ENCODE measurements at places on chromosomes 3 and 15.

- no peak for DNase-seq
Observed at GRCh38 chr3:57949785-57950615, 58.2 kb upstream of the FLNB start.

DNA sequence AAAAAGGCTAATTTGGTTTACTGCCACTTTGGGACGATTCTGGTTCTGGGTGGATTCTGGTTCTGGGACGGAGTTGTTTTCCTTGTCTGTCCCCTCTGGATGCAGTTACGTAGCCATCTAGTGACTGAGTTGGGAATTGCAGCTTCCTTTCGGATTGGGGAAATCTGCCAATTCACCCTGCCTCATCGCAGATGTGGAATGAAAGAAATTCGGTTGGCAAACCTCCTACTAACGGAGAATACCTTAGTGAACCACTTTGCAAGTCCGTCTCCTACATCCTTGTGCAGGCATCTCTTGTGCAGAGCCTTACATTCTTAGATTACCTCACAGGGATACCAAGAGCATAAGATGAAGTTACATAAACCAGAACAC lies 31.5 kb upstream of the AP4E1 start:
- peak; percentile 84 for DNase-seq

DNA sequence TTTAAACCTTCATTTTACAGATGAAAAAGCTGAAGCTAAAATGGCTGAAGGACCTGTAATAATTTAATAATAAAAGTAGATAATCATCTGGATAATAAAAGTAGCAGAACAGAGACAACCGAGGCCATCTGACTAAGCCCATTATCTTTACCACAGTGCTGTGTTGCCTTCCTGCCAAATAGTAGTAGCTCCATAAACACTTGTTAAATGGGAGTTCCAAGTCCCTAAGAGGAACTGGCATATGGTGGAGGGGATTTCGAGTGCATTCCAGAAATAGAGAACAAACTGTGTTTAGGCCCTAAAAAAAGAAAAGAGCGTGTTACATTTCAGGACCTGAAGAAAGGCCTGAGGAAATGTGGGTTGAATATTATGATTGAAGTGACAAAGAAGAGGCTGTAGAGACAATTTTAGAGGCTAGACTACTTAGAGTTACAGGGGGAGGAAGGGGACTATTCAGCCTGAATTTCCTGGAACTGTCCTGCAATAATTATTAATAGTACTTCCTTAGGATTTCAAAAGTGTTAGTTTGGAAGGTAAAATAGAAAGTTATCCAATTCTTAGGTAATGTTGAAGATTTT lies 424.3 kb downstream of the ROBO2 start:
- no peak for DNase-seq

GRCh38 chr3:63911509-63911872 lies 692 bp downstream of the SCAANT1 start:
- no peak for DNase-seq

- no peak for DNase-seq
Observed at GRCh38 chr15:93178371-93178770, 89.4 kb upstream of the RGMA start.

DNA sequence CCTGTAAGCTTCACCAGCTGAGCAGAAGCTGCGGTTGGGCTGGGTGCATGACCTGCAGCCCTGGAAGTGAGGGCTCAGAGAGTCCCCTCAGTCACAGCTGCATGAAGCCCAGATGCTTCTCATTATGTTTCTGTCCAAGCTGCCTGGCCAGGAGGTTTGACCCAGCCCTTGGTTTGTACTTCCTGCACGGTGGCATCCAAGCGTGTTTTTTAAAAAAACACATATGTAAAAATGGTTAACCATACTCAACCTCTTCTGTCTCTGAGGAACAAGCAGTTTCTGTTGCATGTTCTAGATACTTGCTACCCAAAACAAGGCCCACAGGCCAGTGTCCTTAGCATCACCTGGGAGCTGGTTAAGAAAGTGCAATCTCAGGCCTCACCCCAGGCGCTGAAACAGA lies 76.0 kb upstream of the ATP10A start:
- no peak for DNase-seq

- DNase-seq, result no peak
Observed at GRCh38 chr15:63015618-63016017, 26.9 kb upstream of the TPM1 start.

GRCh38 chr15:63086271-63086670 lies 35.4 kb upstream of the LACTB start:
- DNase-seq, result no peak

DNA sequence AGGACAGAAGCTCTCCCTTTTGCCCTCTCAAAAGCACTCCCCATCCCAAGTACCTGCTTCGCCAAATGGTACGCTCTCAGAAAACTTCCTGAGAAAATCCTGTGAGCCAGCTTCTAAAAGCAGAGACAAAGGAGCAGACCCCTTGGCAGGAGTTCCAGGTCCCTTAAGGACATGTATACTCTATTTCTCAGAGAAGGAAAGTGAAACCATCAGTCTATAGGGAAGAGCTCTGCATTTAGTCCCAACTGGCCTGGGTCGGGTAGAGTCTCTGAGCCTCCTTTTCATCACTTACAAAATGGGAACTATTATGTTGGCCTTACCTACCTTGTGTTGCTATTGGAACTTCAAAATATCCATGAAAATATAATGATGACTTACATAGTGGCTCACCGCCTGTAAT lies 19.7 kb downstream of the DAPK2 start:
- DNase-seq, result no peak

DNA sequence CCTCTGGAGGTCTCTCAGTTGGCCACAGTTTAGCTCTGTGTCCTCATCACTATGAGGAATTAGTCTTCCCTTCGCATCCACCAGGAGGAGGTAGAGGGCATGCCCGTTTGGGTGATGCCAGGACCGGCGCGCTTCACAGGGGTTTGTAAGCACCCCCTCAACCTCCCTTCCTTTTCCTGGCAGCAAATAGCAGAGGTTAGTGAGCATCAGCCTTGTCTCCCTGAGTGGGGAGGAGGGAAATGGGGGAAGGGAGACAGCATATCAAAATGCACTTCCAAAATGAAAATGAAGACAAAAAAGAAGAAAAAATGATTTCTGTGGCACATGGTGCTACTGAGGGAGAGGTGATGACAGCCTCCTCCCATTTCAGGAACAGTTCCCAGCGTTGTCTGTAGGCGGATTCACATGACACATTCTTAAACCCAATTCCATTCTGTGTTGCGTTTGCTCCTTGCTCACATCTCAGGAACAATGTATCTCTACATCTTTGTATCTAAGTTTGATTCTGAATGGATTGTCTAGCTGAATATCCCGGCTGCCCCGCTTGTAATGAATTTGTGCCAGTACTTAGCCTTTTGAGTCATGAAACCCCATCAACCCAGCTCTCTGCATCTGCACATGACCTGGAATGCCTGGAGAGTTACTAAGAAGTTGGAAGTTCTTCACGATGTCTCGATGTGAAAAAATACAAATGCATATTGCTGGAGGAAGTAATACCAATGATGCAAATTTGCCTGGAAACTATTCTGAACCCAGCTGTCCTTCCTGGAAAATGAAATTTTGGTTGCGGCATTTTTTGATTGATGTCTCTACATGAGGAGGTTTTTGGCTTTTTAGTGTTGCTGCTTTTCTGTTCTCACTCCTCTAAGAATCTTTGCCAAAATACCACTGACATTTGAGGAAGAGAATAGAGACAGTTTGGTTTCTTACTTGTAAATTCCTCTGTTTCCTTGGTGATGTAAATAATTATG lies 45.2 kb downstream of the TYRO3 start:
- DNase-seq, result peak; percentile 41

DNA sequence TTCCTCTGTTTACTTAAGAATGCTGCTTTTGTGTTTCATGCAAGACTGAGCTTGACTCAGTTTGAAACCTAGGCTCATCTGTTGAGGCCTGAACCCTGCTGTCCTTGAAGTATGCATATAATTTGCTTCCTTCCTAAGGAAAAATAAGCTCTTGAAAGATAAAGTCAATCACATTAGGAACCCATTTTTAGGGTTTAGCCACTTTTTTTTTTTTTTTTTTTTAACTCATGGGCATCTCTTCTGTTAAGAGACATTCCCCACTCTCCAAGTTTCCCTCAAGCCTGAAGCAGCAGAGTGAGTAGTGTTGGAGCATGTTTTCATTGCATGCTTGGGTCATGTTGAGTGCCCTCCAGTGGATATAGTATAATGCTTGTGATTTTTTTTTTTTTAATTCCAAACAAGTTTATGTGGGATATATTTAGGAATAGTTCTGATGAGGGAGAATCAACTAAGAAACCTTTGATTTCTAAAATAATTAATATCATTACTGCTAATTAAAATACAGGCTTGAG lies 3.6 kb downstream of the CTNNB1 start:
- DNase-seq, result no peak

GRCh38 chr3:146468234-146468633 lies 1.1 kb downstream of the PLSCR2 start:
- DNase-seq, result no peak

GRCh38 chr15:66876421-66876730 lies 174.3 kb downstream of the SMAD6 start:
- DNase-seq, result no peak

DNA sequence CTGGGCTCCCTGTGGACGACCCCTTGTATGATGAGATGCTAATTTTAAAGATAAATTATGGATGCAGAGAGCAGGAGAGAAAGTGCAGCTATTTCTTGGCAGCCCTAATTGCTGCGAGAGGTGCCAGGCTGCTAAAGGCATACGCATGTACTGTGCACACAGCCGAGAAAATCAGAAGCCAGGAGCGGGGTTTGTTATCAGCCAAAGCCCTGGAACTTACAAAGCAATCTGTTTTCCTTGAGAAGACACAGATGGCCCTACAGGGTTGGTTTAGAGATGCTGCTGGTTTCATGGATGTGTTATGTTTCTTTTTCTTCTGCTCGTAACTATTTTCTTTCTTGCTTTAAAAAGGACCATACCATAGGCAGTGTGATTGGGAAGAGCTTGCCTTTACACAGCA lies 11.7 kb upstream of the CCK start:
- no peak for DNase-seq

DNA sequence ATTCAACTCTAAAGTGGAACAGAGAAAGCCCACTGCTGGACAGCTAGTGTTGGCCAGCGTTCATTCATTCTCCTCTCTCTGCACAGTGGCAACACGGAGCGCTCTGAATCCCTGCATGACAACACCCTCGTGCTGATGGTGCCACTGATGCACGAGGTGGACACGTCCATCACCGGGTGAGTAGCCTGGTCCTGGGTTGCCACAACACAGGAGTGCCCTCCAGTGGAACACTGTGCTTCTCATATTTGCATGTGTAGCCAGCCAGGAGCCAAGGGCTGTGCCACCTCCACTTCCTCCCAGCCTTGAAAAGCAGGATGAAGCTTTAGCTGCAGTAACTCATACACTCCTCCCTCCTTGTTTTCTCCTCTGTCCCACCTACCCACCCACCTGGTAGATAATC lies 120.0 kb upstream of the CTDSPL start:
- peak; percentile 26 for DNase-seq

DNA sequence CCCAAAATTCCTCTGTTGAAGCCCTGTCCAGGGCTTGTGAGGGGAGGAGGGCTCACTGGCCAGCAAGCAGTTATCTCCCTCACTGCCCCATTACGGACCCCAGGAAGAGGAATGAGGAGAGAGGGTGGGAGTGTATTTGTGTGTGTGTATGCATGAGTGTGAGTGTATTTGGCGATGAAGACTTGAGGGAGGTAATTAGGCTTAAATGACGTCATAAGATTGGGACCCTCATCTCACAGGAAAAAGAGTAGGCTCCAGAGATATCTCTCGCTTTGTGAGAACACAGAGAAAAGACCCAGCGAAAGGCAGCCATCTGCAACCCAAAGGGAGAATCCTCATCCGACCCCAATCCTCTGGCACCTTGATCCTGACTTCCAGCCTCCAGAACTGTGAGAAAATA lies 32.2 kb downstream of the ADCY5 start:
- DNase-seq, result no peak

- no peak for DNase-seq
Observed at GRCh38 chr3:142962520-142963233, 797 bp downstream of the PAQR9 start.

- DNase-seq, result no peak
Observed at GRCh38 chr3:34889641-34890040, 749.7 kb upstream of the ARPP21 start.

- no peak for DNase-seq
Observed at GRCh38 chr3:168533600-168533999, 437.9 kb upstream of the GOLIM4 start.

DNA sequence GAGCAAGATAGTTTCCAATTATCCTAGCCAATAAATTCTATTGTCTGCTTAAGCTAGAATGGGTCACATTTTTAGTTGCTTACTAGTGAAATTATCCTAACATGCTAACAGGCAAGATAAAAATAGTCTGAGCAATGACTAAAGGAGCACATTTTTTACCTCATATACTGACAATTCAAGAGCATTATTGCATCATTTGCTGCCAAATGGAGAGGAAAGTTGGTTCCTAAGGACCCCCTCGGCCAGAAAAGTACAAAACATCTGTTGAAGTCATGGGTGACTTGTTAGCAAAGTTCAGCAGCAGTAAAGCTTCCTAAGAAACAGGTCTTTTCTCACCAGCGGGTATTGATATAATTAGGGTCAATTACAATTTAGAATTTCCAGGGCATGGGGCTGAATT lies 1001.0 kb downstream of the FHIT start:
- no peak for DNase-seq

- DNase-seq, result no peak
Observed at GRCh38 chr3:143763564-143764162, 84.6 kb downstream of the SLC9A9 start.

GRCh38 chr15:91807122-91807521 lies 46.4 kb upstream of the SLCO3A1 start:
- no peak for DNase-seq

- DNase-seq, result no peak
Observed at GRCh38 chr3:48938156-48938555, 19.5 kb downstream of the ARIH2 start.

DNA sequence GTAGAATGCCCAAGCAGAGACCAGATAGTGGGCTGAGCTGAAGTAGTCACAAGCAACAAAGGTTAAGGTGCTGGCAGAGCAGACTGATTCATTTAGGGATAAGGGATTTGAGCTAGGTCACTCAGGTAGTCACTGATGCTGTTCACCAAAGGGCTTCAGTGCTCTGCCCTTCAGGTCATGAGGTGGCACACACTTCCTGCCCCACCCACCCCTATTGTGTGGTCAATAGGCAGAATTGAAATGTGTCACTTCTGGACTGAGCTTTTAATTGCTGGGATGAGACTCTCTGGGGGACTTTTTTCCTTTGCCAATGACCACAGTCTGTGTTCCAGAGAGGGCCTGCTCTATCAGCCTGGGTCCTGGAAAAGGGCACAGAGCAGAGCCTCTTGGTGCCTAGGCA lies 2.9 kb upstream of the DIS3L start:
- no peak for DNase-seq

GRCh38 chr3:108822123-108822897 lies at the start of gene TRAT1:
Gene TRAT1, plus strand, starts transcription at chr3:108822786. Its CDS starts 142 bp downstream, at chr3:108822928.
- DNase-seq, result no peak

DNA sequence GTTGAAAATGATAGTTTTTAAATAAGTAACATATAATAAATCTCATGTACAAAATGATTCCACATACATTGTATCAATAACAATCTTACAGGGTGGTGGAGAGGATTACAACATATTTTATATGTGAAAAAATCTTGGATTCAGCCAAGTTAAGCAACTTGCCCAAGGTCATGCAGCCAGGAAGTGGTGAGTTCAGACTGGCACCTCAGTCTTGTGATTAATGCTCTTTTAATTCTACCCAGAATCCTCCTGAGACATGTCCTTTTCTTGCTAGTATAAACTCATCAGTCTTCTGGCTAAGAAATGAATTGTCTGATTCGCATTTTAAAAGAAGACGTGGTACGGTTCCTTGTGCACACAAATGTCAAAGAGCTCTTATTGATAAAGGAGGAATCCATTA lies 4.5 kb upstream of the MYRIP start:
- DNase-seq, result no peak

Measured in liver (tissue), 10 donors.